ENCODE measurements at places on chromosomes 12 and 14. TPM values are rescaled to one million over a fixed set of nuclear protein-coding genes. Genes with fewer than 3 reads are reported as not detected.

Gene SLCO1C1
- not detected for total RNA-seq

- H3K27me3 ChIP-seq = no peaks in the 10 kb centered on the region
- H3K4me1 ChIP-seq = no peaks in the 10 kb centered on the region
Observed at GRCh38 chr12:107735763-107736162, 25.2 kb downstream of the PRDM4 start.

DNA sequence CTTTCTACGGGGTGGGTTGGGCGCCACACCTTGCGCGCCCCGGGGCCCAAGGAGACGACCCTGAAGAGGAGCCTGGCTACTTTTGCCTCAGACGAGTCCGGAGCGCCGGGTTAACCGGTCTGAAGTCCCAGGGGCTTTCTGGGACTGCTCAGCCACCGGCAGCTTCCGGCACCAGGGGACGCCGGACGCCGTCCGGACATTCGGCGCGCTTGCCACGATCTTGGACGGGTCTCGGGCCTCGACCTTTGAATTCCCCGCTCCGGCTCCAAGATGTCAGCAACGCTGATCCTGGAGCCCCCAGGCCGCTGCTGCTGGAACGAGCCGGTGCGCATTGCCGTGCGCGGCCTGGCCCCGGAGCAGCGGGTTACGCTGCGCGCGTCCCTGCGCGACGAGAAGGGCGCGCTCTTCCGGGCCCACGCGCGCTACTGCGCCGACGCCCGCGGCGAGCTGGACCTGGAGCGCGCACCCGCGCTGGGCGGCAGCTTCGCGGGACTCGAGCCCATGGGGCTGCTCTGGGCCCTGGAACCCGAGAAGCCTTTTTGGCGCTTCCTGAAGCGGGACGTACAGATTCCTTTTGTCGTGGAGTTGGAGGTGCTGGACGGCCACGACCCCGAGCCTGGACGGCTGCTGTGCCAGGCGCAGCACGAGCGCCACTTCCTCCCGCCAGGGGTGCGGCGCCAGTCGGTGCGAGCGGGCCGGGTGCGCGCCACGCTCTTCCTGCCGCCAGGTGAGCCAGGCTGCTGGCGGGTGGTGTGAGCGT, at the start of gene ACOT4:
TSS of gene ACOT4 (plus strand) at position 184 of the 760 bp plus-strand sequence. CDS start at position 271, 87 bp downstream.
- H3K27me3 ChIP-seq = no peaks in the 10 kb centered on the region
- peak within 1 kb of the TSS; percentile 58 for H3K4me3 ChIP-seq
- peaks cover 16% of the 10 kb centered on the region for H3K4me1 ChIP-seq

DNA sequence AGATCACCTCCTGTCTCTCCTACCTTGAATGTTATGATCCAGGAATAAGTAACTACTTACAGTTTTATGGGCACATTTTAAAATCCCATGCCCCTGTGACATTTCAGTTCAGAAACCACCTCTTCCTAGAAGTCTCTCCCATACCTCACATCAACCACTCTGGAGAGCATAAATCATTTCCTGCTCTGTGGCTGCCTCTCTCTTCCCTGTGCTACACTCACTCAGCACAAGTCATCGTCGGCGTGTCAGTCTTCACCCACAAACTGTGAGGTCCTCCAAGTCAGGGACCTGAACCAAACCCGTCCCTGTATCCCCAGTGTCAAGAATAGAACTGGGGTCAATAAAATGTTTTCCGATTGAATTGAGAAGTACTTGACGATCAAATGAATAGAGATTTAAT, 863.3 kb downstream of the BCL11B start:
- no peaks in the 10 kb centered on the region for H3K36me3 ChIP-seq
- DNase-seq = peak; percentile 79
- H3K4me3 ChIP-seq = no peak overlapping the region
- H3K4me1 ChIP-seq = no peaks in the 10 kb centered on the region
- no peak overlapping the region for H3K27ac ChIP-seq
- H3K27me3 ChIP-seq = no peaks in the 10 kb centered on the region

DNA sequence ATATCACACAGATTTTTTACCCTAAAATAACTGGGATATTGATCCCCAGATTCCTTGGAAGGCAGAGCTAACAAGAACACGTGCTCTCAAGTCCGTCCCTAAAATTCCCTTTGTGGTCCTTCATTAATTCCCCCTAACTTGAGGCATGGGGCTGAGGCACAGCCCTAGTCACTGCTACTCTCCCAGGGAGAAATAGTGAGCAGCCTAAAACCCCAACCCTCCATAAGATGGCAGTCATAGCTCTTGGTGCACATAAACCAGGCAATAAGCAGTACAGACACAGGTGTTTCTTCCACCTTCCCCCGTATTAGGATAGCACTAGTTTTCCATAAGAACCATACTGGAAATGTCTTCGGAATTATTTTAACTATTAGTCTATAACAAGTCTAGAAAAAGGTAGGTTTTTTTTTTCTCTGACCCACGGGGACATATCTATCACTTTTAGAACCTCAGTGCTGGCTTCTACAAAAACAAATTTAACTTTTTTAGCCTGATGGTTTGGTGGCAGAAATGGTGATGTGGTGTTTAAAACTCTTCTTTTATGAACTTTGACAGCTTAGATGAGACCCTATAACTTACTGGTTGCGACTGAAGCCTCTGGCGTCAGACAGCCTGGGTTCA, 3.1 kb upstream of the ARHGEF40 start:
- no peaks in the 10 kb centered on the region for H3K27me3 ChIP-seq
- no peak overlapping the region for H3K4me3 ChIP-seq
- H3K36me3 ChIP-seq = no peaks in the 10 kb centered on the region

DNA sequence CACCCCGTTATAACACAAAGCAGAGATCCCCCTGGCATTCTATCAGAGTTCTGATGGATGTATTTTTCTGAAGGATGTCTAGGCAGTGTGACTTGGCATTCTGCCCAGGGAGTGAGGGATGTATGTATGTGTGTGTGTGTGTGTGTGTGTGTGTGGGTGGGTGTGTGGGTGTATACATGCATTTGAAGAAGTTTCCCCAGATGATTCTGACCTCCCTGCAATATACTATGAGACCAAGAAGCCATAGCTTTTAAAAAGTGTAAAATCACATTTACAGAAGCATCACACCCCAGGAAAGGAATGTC, 59.7 kb upstream of the NAP1L1 start:
- DNase-seq = no peak
- no peaks in the 10 kb centered on the region for H3K36me3 ChIP-seq
- no peak overlapping the region for H3K27ac ChIP-seq
- no peaks in the 10 kb centered on the region for H3K4me1 ChIP-seq
- no peak overlapping the region for H3K4me3 ChIP-seq

- no peaks in the 10 kb centered on the region for H3K36me3 ChIP-seq
- no peaks in the 10 kb centered on the region for H3K27me3 ChIP-seq
- peaks cover 13% of the 10 kb centered on the region for H3K4me1 ChIP-seq
- DNase-seq = no peak
- H3K4me3 ChIP-seq = no peak overlapping the region
Observed at GRCh38 chr12:32437095-32437515, 37.7 kb downstream of the FGD4 start.

Gene ANKS1B
- 21.4 TPM for total RNA-seq

GRCh38 chr12:92539110-92539749, 163.6 kb upstream of the PLEKHG7 start:
- no peaks in the 10 kb centered on the region for H3K27me3 ChIP-seq
- no peaks in the 10 kb centered on the region for H3K36me3 ChIP-seq
- peaks cover 23% of the 10 kb centered on the region for H3K4me1 ChIP-seq
- no peak overlapping the region for H3K4me3 ChIP-seq
- no peak overlapping the region for H3K27ac ChIP-seq
- no peak for DNase-seq

DNA sequence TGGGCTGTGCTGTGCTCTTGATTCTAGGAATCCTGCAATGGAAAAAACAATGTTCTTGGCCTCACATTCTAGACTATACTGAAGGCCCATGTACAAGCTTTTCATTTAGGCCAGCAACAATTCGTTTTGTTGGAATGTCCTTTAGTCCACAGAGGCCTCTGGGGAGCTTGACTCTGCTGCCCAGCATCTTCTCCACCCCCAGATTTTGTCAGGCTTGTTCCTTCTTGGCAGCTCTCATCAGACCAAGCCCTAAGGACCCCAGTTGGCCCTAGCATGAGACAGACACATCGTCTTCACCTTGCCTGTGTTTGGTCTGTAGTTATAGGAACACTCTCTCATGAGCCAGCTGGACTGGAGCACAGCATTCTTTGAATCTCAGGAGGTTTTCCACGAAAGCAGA, 300.1 kb downstream of the VRK1 start:
- no peak for DNase-seq
- H3K27me3 ChIP-seq = no peaks in the 10 kb centered on the region
- H3K36me3 ChIP-seq = no peaks in the 10 kb centered on the region
- no peak overlapping the region for H3K4me3 ChIP-seq
- H3K27ac ChIP-seq = no peak overlapping the region

Gene KITLG
- total RNA-seq = 71.7 TPM
